ENCODE measurements at places on chromosomes 1 and 21.

DNA sequence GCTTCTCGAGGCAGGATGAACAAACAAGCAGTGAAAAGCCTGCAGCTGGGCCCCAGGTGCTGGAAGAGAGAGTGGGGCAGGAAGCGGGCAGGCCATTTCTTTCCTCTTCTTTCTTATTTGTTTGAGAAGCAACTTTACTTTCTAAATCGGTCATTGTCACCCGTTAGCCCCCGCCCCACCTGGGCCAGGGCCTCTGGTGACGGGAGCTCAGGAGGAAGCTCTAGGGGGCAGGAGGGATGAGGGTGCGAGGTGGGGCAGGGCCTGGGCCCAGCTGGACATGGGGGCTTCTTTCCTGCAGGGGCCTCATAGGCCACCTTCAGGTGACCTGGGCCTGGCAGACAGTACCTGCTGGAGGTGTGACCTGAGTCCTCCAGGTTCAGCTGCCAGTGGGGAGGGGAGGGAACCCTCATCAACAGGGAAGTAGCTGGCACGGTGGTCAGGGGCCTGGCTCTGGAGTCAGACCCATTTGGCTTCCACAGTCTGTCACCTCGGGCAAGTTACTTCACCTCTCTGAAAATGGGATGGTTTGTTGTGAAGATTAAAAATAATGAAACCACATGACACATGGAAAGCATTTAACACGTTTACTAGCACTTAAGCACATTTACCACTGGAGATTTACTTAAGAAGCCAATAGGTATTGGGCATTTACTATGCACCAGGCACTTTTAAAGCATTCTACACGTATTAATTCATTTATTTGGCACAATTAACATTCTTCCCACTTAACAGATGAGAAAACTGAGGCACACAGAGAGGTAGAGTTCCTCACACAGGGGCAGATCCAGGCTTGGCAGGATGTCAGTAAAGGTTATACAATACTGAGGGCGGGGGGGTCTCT, 54.1 kb upstream of the ID3 start:
- DNase-seq, result no peak

GRCh38 chr1:224199679-224200078, 16.6 kb downstream of the DEGS1 start:
- no peak for DNase-seq

DNA sequence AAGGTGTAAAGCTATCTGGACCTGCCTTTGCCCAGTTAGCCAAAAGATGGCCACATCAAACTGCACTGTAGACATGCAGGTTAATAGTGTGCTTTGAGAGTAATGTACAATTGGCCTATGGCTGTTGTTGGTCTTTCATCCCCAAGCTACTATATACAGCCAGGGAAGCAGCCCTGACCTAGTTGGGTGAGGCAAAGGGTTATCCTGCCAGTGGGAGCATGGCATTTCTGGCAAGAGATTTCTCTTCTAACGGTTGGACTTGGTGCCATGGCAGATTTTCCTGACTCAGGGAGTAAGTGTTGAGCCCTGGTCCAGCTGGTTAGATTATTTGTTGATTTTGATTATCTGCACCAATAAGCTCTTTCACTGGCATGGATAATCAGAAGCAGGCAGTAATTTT, 119.8 kb downstream of the SDCCAG8 start:
- no peak for DNase-seq

GRCh38 chr1:234745276-234745675, 135.3 kb upstream of the IRF2BP2 start:
- no peak for DNase-seq

- no peak for DNase-seq
These were observed 9.2 kb downstream of the ADCY10 start for GRCh38 chr1:167904652-167905130.

GRCh38 chr21:41673071-41673470, 93.8 kb downstream of the RIPK4 start:
- no peak for DNase-seq

DNA sequence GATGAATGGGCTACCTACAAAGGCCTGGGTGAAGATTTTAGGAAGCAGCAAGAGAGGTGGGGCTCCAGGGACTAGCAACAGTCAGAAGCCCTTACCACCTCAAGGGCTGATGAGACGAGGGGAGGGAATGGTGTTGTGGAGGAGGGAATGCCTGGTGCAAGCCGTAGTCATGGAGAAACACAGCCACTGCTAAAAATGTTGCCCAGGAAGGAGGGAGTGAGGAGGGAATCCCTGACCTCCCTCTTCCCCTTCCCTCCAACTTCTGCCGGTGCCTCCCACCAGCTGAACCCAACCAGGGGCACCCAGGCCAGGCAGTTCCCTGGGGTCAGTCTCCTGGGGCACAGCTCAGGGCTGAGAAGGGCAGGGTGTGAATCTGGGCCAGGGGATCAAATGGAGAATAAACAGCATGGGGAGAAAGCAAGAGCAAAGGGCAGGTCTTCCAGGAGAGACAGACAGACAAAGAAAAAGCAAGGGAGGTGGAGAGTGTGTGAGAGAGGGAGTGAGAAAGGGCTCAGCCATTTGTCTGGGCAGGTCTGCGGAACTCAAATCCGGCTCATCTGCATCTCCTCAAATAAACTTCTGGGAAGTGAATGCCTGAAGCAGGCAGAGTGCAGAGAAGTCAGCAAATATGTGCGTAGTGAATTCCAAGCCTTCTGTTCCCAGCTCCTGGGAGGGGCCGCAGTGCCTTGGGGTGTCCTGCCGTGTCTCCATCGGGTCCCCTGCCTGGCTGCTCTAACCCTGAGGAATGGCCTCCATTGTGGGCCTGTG, 27.1 kb upstream of the POU3F1 start:
- DNase-seq, result no peak

DNA sequence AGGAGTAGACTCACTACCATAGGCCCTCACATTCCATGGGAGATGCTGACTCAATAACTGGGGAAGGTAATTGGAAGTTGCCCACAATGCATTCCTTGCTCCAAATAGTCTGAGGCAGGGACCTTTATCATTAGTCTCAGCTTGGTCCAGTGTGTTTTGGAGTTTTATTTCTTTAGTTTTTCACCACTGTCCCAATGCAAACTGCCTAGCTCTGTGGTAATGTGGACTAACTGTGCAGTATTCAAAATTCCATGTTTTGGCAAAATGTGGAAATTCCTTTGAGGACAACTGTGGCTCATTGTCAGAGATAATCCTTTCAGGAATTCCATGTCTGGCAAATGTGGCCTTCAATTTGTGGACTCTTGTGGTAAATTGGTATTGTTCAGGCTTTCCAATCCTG, 78.1 kb upstream of the PAPPA2 start:
- no peak for DNase-seq

- DNase-seq, result no peak
These were observed 9.7 kb upstream of the THEM4 start for GRCh38 chr1:151918819-151919610.

GRCh38 chr1:178127482-178128191, 33.7 kb downstream of the RASAL2 start:
- DNase-seq, result no peak

GRCh38 chr21:26813426-26813998, 31.7 kb downstream of the ADAMTS1 start:
- no peak for DNase-seq

DNA sequence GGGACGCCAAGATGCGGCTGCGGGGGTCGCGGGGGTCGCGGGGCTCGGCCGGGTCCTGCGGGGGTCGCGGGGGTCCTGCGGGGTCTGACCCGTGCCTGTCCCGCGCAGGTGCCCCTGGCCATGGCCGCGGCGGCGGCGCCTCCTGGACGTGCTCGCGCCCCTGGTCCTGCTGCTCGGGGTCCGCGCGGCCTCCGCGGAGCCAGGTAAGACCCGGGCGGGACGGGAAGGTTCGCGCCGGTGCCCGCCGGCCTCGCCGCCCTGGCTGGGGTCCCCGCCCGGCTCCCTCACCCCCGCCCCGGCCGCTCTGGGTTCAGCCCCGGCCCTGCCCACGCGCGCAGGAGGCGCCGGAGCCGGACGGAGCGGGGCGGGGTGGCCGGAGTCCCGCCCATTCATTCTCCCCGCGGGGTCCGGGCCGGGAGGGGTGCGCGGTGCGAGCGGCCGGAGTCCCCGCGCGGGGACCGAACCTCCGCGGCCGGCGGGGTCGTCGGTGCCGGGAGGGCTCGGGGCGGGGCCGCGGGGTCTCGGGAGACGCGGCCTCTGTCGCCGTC, 380 bp downstream of the COL18A1 start:
- no peak for DNase-seq

DNA sequence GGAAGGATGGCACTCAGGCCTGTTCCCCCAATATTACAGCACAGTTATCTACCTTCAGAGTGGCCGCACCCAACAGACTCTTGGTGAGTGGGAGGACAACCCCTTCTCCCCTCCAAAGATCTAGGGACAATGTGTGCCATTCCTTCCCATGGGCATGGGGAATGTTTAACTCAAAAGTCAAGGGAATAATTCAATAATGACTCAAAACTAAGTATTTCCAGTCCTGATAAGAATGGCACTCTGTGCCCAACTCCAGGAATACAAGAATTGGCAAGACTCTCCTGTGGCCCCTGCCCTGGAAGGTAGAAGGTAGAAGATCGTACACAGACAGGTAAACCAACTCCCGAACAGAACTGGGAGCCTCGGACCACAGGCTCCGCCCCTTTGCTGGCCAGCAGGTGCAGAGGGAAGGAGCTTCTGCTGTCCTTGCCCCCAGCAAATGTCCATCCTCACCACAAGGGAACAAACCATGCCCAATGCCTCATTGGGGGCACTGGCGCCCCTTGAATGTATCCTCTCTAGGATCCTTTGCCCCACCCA, 514.0 kb downstream of the NPHP4 start:
- no peak for DNase-seq

GRCh38 chr1:205704903-205705302, 24.6 kb upstream of the SLC45A3 start:
- no peak for DNase-seq

GRCh38 chr1:158583962-158584361, 4.3 kb upstream of the OR10X1 start:
- no peak for DNase-seq

DNA sequence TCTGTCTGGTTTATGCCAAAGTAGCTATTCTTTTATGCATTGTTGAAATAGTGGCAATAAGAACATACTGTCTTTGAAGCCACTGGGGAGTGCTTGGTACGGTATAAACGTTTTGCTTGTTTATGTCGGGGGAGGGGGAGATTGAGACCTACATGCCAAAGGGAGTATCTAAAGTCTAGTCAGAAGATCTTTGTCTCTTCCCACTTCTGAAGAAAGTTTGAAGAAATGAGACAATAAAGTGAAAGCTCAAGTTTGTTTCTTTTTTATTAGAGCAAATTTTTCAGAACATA, 6.8 kb downstream of the AKIRIN1 start:
- DNase-seq, result no peak

DNA sequence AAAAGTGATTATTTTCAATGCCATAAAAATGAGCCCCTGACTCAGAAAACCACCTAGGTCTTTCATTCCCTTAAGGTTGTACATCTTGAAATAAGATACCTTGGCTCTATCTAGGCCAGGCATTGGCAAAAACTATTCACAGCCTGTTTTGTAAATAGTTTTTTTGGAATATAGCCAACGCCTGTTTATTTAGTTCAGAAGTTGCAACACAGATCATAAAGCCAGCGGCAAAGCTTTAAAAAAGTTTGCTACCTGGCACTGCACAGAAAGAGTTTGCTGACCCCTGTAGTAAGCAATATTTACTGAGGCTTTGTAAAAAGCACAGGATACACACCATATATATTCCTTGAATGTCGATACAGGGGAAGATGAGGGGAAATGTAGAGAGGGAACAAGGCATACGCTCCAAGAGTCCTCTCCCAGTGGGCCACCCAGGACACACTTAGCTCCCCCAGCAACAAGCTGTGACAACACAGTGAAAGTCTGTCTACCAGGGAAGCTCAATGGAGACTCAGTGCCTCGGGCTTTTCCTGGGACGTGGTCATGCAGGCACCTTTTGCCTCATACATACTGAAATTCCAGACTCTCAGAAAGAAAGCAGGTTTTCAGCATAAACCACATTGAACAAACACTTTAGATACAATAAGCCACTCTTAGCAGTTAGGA, 20.5 kb downstream of the TARBP1 start:
- DNase-seq, result no peak

Measured in activated CD8-positive, alpha-beta memory T cell treated with anti-CD3 and anti-CD28 coated beads, Interleukin-2, amount 50 U/mL, for 4 hours (primary cell).